ENCODE measurements at places on chromosomes 12 and 14. TPM values are rescaled to one million over a fixed set of nuclear protein-coding genes. Genes with fewer than 3 reads are reported as not detected.

The VSX2 gene
- total RNA-seq = not detected

The SLC24A4 gene
- total RNA-seq = not detected

The POTEM gene
- total RNA-seq = not detected

The TM7SF3 gene
- total RNA-seq = 51.8 TPM

The SETD3 gene
- 54.6 TPM for total RNA-seq

The PSEN1 gene
- total RNA-seq = 81.9 TPM

The CYP27B1 gene
- total RNA-seq = 0.86 TPM

The RAB35 gene
- total RNA-seq = 37.1 TPM

The SERPINA12 gene
- total RNA-seq = not detected

The DNAH10 gene
- 0.11 TPM for total RNA-seq

The ADAMTS20 gene
- not detected for total RNA-seq

The RARG gene
- total RNA-seq = 76.6 TPM

The GPR65 gene
- total RNA-seq = 0.13 TPM

The NR1H4 gene
- total RNA-seq = not detected

The SLC10A1 gene
- not detected for total RNA-seq

The SALL2 gene
- total RNA-seq = 2.7 TPM

The NPFF gene
- total RNA-seq = not detected

The LRP1-AS gene
- not detected for total RNA-seq

The MDM2 gene
- total RNA-seq = 156 TPM

The HOXC10 gene
- not detected for total RNA-seq

The STYK1 gene
- 1.1 TPM for total RNA-seq

The SMIM41 gene
- not detected for total RNA-seq

The MANSC4 gene
- total RNA-seq = not detected

The GRIN2B gene
- not detected for total RNA-seq

The RNU7-1 gene
- total RNA-seq = not detected

The C1S gene
- 200 TPM for total RNA-seq

The FAM161B gene
- 6.5 TPM for total RNA-seq

The KCNJ8 gene
- total RNA-seq = 17.8 TPM

The TMTC1 gene
- 25.3 TPM for total RNA-seq

The PLEKHG7 gene
- total RNA-seq = not detected

The ARHGEF40 gene
- total RNA-seq = 68.3 TPM

The BORCS5 gene
- total RNA-seq = 4.6 TPM

The SERPINA9 gene
- not detected for total RNA-seq

The SIRT4 gene
- total RNA-seq = not detected

The HCAR3 gene
- total RNA-seq = not detected

The SPTB gene
- total RNA-seq = 0.11 TPM

The ADSS1 gene
- total RNA-seq = 4.7 TPM

The C12orf50 gene
- not detected for total RNA-seq

The SELPLG gene
- 6.1 TPM for total RNA-seq

The CACNA1C gene
- 11.5 TPM for total RNA-seq
